Panc1 (cell line): ENCODE measurements at places on chromosomes 16 and 17. TPM values are rescaled to one million over a fixed set of nuclear protein-coding genes. Genes with fewer than 3 reads are reported as not detected.

TEKT5 gene
- total RNA-seq, result not detected

NPIPA8 gene
- total RNA-seq, result 0.18 TPM

PIRT gene
- not detected for total RNA-seq

KRT32 gene
- total RNA-seq, result 0.72 TPM

G6PC1 gene
- total RNA-seq, result 0.08 TPM

SOX9 gene
- 79.5 TPM for total RNA-seq

YPEL3 gene
- total RNA-seq, result 0.69 TPM

CCDC144A gene
- 0.57 TPM for total RNA-seq

STH gene
- total RNA-seq, result not detected

TMEM238L gene
- total RNA-seq, result not detected

KRT28 gene
- total RNA-seq, result not detected

XAF1 gene
- total RNA-seq, result 3.5 TPM

CALB2 gene
- 0.59 TPM for total RNA-seq

DPEP3 gene
- total RNA-seq, result not detected

ZFPM1 gene
- 3.9 TPM for total RNA-seq
